ENCODE measurements at places on chromosomes 1 and 21. TPM values are rescaled to one million over a fixed set of nuclear protein-coding genes. Genes with fewer than 3 reads are reported as not detected.

- no peak for DNase-seq
Observed at GRCh38 chr1:56506951-56507491, 72.3 kb downstream of the PLPP3 start.

DNA sequence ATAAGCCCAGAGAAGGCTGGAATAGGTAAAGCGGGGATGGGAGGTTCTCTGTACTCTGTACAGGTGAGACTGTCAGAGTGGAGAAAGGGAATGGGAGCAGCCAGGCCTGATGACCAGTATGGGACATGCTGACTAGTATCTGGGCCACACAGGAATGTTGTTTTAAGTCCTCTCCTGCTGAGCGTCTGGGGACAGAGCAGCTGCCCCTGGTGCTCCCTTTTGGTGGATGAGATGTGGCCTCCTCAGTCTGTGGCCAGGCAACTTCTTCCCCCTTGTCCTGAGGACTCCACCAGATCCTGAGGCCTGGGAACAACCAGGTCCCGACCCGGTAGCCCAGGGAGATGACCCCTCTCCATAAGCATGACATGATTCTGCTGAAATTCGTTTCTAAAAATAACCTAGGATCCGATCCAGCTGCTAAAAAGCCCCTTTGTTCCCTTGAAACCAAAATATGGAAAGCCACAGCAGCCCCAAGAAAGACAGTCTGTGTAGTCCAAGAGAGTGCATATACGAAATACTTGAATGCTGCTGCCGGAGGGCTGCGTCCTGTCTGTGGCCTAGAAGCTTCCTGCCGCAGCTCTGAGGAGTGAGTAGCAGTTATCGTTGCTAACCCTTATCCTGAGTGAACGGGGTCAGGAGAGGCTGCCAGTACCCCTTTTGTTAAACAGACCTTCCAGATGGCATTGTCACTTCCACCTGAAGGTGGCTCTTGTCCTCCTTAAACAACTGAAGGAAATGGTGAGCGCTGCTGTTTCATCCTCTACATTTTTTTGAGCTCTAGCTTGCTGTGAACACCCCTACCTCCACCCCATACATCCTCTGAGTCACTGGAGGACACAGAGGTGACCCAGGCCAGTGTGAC, 47.1 kb downstream of the ATP2B4 start:
- peak; percentile 82 for DNase-seq

DNA sequence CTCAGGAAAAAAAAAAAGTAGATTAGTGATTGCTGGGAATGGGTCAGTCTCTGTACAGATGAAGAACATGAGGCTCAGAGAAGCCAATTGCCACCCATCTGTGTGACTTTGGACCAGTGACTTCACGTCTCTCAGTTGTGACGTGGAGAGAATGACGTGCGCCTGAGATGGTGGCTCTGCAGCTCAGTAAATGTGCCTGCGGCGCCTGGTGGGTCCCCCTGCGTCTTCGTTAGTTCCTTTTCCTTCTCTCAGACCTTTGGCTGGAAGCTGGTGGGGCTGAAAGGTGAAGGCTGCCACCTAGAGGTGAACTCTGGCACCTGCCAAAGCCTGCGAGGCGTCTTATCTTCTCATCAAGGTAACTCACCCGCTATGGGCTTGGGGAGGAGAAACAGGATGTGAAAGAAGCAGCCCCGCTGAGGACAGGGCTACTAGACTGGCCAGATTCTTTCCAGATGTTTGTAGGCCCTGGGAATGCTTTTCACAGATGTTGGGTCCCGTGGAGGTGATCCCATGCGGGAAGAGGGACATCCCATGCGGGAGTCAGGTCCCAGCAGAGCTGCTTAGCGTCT, 8.7 kb upstream of the E2F2 start:
- DNase-seq, result peak; percentile 92

DNA sequence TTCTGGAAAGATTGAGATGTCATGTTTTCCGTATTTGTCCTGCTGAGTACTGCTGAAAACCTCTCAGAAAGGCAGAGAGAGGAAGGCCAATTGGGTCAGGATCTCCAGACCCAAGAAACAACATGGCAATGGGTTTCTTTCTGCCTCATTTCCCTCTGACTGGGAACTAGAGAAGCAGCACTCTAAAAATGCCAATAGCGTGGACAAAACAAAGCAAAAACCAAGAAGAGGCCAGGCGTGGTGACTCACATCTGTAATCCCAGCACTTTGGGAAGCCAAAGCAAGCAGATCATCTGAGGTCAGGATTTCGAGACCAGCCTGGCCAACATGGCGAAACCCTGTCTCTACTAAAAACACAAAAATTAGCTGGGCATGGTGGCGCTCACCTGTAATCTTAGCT, 18.3 kb downstream of the TNFRSF9 start:
- no peak for DNase-seq

- no peak for DNase-seq
Observed at GRCh38 chr1:81834268-81834667, 33.5 kb downstream of the ADGRL2 start.

DNA sequence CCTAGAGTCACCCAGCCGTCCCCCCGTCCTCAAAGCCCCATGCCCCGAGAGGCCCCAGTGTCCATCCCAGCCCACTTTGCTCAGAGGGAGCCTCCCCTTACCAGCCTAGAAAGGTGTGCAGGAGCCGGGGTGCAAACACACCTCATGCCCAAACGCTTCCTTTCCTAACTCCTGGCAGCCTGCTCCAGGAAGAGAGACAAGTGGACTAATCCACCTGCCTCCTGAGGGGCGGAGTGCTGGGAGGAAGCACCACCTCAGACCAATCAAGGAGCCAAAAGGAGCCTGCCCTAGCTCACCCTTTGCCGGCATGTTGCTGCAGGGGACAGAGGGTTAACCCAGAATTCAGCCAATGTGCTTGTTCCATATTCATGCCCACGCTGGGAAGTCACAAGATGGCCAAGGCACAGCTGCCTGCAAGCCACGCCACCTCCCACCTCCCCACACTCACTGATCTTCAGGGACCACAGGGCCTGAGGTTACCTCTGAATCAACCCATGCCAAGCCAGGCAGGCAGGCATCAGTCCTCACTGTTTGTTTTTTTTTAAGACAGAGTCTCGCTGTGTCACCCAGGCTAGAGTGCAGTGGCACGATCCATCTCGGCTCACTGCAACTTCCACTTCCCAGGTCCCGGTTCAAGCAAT, 27.8 kb downstream of the PLEKHA6 start:
- DNase-seq, result no peak

PDE9A gene
- 71.6 TPM for total RNA-seq

- no peak for DNase-seq
Observed at GRCh38 chr1:33902486-33903209, 38.8 kb downstream of the HMGB4 start.

OR2T33 gene
- total RNA-seq, result not detected

DNM3 gene
- 13.3 TPM for total RNA-seq

RAVER2 gene
- 22.2 TPM for total RNA-seq

DNA sequence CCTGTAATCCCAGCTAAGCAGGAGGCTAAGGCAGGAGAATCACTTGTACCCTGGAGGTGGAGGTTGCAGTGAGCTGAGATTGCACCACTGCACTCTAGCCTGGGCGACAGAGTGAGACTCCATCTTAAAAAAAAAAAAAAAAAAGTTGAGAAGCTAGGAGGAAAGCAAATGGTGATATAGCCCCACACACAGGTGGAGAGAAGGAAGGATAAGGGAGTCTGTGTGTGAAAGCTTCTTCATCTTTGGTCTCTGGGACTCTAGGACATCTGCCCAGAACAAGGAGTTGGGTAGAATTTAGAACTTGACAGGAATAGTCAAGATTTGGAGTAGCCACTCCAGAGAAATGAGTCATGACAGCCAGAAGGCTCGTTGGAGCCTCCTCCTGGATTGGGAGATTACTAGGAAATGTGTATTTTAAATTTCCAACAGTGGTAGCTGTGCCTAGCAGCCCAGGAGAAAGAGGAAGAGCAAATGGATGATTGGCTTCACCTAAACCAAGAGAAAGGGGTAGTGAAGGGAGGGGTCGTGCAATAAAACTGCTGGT, 19.9 kb downstream of the NPL start:
- DNase-seq, result no peak

DNA sequence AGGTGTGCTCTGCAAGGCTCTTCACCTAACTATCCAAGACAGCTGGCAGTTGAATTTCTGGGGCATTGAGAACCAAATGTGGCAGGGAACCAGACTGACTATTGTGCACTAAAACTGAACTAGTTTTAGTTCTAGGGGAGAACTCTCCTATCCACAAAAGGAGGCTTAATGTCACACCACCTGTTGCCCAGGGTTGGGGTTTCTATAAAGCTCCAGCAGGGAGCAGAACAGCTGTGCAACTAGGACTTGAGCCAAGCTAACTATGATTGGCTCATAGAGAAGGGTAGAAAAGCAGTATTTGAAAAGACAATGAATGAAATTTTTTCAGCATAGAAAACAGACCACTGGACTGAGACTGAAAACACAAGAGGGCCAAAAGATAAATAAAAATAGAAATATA, 53.3 kb upstream of the FGGY start:
- no peak for DNase-seq

PODN gene
- 200 TPM for total RNA-seq

DNA sequence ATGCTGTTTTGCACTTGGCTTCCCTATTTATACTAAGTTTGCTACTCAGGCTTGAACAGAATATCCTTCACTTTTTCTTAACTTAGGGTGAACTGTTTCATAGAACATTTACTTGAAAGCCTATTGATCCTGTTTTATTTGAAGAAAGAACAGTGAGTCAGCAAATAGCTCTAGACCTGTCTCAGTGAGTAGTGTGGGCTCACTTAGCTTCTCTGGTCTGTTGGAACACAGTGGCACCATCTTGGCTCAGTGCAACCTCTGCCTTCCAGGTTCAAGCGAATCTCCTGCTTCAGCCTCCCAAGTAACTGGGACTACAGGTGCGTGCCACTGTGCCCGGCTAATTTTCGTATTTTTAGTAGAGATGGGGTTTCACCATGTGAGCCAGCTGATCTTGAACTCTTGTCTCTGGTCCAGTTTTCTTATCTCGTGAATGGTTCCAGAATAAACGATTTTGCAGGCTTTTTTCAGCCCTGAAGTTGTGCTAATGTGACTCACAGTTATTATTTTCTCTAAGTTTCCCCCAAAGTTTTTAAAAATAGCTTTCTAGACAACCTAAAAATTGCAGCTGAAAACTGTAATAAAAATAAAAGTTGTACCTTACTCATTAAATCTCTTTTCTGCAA, 76.8 kb downstream of the KIF1B start:
- DNase-seq, result no peak

RGS8 gene
- total RNA-seq, result 0.54 TPM

AGT gene
- 4.3 TPM for total RNA-seq

S100B gene
- 37.5 TPM for total RNA-seq

- DNase-seq, result no peak
Observed at GRCh38 chr1:195236991-195237889, 1371.0 kb downstream of the KCNT2 start.

DNA sequence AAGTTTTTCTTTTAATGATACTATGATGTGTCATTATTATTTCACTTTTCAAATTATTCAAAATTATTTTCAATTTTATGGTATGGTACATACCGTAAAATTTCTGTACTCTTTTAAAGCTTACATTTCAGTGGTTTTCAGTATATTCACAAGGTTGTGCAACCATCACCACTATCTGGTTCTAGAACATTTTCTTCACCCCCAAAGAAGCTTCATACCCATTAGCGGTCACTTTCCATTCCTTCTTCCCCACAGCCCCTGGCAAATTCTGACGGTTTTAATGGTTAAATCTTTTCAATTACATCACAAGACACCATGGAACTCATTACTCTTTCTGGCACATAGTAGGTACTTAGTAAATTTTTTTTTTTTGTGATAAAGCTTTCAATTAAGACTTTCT, 22.8 kb upstream of the ATP5PO start:
- no peak for DNase-seq

CELA2A gene
- total RNA-seq, result not detected

DNA sequence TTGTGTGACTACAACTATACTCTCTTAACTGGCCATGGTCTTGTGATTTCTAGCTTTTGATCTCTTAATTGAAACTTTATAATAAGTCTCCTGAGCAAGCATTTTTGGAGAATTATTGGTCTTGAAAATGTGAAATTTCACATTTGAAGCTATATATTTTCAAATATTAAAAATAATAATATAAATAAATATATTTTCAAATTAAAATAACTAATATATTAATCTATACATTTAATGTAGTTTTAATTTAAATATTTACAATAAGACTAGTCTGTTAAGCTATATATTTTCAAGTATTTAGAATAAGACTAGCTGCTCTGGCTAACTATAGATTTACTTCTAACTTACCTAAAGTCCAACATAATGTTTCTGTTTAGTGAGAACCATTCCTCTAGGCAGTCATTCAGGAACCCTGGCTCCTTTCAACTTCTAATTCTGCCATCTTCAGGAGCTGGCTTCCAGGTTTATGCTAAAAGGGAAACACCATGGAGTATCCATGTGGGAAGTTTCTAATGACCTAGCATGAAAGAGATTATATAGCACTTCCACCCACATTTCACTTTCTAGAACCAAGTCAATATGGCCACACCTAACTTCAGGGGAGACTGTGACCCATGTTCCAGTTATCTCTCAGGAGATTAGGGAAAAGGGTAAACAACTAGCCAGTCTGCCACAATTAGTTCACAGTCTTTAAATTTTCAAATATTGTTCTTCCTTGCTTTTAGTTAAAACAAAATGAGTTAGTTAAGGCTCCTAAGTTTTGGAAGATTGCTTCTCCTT, 31.9 kb upstream of the TSHB start:
- no peak for DNase-seq

COL9A2 gene
- 0.99 TPM for total RNA-seq

IL19 gene
- not detected for total RNA-seq

- no peak for DNase-seq
Observed at GRCh38 chr1:114505148-114505561, 5.8 kb downstream of the TRIM33 start.

DNA sequence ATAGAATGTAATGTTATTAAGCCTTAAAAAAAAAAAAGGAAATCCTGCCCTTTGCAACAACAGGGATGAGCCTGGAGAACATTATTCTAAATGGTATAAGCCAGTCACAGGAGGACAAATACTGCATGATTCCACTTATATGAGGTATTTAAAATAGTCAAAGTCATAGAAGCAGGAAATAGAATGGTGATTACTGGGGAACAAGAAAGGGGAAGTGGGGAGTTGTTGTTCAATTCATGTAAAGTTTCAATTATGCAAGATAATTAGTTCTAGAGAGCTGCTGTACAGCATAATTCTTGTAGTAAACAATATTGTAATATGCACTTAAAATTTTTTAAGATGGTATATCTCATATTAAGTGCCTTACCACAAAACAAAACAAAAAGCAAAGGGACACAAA, 13.2 kb downstream of the FCER1A start:
- no peak for DNase-seq

GRCh38 chr21:34890724-34891612, 158.1 kb downstream of the RUNX1 start:
- DNase-seq, result peak; percentile 75

GRCh38 chr1:150836129-150836773, 28.2 kb upstream of the CTSK start:
- no peak for DNase-seq

- DNase-seq, result no peak
Observed at GRCh38 chr1:51549016-51549619, 30.1 kb upstream of the EPS15 start.

GRCh38 chr1:206875752-206876377, 10.4 kb downstream of the IL20 start:
- no peak for DNase-seq

GRCh38 chr1:178926046-178926445, 55.2 kb upstream of the ANGPTL1 start:
- DNase-seq, result no peak

Measured in sigmoid colon (tissue), 7 donors.